Activated naive CD4-positive, alpha-beta T cell treated with Interleukin-2 at 50 U/mL for 16 hours (primary cell): ENCODE measurements at places on chromosomes 12 and 14.
A peak's percentile ranks its signal among the peaks of the same experiment; 100 is the strongest.

GRCh38 chr12:127619869-127620734 is 646.9 kb upstream of the TMEM132C start:
- no peak for DNase-seq

GRCh38 chr12:79356216-79356615 is 334.5 kb downstream of the PAWR start:
- DNase-seq: no peak

- no peak for DNase-seq
Observed at GRCh38 chr12:44000309-44000952, 164.6 kb downstream of the TMEM117 start.

GRCh38 chr12:27940756-27941402 is 31.7 kb downstream of the PTHLH start:
- DNase-seq: peak; percentile 82

DNA sequence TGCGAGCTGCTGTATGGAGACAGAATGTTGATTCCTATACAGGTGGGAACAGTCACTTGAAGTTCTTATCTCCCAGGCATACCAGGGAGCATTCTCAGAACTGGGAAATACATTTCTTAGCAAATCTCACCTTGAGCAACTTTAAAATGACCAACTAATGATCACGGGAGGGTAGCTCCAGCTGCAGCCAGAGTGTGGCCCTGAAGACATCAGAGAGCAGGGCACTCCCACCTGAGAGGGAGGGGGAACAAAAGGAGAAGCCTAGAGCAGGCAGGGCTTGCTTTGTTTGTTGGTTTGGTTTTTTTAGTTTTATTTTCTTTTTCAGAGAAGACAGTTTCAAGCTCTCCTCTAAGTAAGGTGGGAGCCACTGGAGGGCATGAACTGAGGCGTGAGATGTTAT is 101.1 kb downstream of the OTX2 start:
- DNase-seq: no peak

GRCh38 chr12:4287325-4288211 is 14.0 kb downstream of the CCND2 start:
- no peak for DNase-seq

DNA sequence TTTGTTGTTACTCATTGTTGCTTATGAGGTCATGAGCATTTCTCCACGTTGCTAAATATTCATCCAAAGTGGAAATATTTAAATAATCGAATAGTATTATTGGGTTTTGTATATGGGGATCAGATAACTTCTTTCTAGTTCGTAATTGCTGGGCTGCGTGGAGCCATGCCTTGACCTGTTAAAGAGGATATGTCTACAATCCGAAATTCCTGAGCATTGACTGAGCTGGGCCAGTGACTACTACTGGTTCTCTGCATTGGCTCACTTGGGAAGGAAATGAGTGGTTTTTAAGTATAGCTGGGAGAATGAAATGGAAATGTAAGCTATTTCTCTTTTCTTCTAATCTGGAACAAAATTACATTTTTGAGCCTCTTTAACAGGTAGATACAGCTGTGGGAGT is 163.2 kb downstream of the RPL10L start:
- DNase-seq: no peak

DNA sequence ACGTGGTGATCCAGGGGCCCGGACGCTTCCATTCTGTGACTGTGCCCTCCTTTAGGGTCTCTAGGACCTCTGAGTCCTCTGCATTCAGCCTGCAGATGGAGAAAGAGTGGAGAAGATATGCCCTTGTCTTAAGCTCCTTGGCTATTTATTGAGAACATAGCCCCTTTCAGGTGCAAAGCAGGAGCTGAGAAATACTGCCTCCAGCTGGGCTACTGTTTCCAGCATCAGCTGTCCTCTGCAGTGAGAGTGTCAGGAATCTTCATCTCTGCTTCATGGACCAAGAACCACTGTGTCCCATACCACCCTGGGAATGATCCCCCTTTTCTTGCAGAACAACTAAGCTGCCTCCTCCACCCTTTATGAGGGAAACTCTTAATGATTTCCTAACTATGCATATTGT is 47.8 kb upstream of the CEP83 start:
- no peak for DNase-seq

GRCh38 chr12:81221681-81222080 is 143.8 kb downstream of the ACSS3 start:
- DNase-seq: no peak

DNA sequence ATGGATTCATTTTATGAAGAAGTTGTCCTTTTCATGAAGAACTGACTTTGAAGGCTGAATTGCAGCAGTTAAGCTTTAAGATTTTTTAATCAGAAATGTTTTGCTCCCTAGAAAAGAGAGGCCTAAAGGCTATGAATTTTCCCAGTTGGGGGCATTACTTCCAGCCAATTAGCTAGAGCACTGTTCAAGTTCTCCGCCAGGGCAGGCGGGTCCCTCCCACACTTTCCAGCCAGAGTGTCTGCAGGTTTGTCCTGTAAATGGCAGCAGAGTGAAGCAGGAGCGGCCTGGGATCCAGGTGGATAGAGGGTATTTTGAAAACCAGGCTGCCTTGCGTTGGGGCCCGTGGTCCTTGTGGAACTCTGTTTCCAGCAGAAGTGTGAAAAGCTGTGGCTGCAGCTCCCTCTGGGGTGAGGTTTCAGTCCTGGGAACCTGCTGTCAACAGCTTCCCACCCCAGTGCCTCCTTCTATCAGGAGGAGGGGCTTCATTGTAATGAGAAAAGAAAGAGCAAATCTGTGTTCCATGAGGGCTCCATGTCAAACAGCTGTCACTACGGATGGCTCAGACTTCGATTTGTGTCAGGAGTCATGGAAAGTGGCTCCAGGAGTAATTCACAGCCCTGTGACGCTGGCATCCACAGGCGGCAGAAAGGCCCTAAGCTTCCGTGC is 210.7 kb upstream of the TMEM132C start:
- DNase-seq: no peak

DNA sequence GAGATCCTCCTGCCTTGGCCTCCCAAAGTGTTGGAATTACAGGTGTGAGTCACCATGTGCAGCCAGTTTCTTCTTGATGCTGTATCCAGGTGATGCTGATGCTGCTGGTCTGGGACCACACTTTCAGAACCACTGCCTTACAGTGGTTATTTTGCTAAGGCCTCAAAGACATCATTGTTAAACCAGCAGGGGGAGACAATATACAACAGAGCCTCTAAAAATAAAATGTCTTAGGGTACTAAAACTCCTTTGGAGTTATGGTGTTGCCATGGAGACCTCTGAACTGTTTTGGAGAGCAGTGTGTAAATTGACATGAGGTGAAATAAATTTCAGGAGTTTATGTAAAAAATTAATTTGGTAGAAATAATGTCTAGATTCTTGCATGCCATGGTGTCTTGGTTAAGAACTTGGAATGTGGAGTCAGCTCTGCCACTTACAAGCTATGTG is 1.1 kb upstream of the ARG2 start:
- no peak for DNase-seq

DNA sequence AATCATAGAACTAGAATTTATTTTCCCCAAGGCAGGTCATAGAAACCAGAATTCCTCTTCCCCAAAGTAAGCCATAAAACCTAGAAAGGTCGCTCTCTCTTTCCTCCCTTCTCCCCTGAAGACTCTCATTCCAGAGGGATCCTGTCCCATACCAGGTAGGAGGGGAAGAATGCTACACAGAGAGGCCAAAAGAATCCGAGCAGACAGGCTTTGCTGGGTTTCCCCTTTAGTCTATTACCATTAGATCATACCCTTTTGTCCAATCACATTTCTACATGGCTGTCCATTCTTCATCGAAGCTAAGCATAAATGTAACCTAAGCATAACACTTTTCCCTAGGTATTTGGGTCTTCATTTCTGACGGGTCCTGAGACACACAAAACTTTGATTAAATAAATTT is 204.5 kb downstream of the SPTSSA start:
- DNase-seq: no peak

- DNase-seq: no peak
Observed at GRCh38 chr12:93261505-93262094, 116.1 kb upstream of the NUDT4 start.

DNA sequence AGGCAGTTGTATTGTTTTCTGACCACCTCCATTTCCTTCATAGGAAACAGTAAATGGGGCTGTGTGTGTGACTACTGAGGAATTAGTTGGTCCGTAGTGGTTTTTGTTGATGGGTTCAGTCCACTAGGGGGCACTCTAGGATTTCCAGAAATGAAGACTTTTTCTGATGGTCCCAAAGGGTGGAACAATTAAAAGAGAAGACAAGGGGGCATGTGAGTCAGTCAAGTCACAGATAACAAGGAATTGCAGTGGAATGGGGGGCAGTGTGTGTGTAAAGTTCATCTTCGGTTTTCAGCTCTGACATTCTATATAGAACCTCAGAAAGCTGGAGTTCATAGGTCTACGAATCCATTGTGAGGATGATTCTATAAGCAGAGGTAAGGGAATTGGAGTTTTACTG is 186.6 kb upstream of the OR4E1 start:
- DNase-seq: peak; percentile 26

DNA sequence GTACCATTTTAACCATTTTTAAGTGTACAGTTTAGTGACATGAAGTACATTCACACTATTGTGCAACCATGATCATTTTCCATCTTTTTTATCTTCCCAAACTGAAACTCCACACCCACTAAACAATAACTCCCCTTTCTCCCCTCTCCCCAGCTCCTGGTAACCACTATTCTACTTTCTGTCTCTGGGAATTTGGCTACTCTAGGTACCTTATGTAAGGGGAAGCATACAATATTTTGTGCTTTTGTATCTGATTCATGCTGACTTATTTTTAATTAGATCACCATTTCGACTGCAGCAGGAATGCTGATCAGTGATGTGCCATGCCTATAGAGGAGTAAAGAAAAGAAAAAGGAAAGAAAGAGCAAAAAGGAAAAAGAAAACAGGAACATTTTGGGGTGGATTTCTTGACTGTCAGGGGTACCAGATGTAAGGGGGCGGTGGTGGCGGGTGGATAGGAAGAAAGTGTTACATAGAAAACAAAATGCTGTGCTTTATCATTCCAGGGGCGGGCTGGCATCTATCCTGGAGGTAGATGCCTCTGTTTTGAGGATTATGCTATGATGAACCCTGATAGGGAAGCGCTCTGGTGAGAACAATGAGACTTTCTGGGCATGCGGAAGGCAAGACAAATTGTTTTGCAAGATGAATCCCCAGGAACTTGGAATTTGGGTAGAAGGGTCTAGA is 45.2 kb upstream of the CTDSP2 start:
- DNase-seq: no peak

- no peak for DNase-seq
Observed at GRCh38 chr12:125247477-125247876, 182.2 kb downstream of the AACS start.

DNA sequence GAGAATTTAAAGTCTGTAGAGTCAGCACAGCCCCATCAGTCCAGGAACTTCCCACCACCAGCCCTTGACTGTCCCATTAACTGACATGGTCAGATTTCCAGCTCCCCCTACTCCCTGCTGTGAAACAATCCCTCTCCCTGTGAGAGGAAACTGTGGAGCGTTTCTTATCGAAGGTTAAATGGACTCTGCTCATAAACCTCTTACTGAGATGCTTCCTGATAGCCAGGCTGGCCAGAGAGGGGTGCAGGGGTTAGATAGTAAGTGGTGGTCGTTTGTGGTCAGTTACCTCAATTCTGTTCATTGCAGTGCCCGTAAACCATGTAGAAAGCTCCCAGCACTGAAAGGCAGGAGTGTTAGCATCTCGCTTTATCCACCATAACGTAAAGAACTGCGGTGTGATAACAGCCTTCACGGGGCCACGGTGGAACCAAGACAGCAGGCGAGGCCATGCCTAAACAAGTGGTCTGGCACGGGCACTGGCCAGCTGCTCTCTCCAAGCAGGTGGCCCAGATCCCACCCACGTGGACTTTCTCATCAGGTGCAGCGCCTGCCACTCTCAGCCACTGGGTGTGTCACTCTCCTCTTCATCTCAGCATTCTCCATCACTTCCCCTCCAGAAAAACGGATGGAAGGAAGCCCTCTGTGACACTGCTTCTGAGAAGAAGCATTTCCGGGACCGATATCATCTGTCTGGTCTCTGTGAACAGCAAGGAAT is 102.2 kb downstream of the FBXL14 start:
- no peak for DNase-seq

- DNase-seq: no peak
Observed at GRCh38 chr12:25438638-25439037, 114.4 kb downstream of the LMNTD1 start.
